Activated CD4-positive, alpha-beta T cell treated with anti-CD3 and anti-CD28 coated beads for 4 hours (primary cell): ENCODE measurements at places on chromosomes 7 and 10.

- no peak for DNase-seq
These were observed 39.9 kb downstream of the ABCB4 start for GRCh38 chr7:87435546-87435945.

- DNase-seq = no peak
These were observed 166.6 kb downstream of the INHBA start for GRCh38 chr7:41536122-41536872.

- DNase-seq = no peak
These were observed 23.8 kb downstream of the DIP2C start for GRCh38 chr10:665579-666091.

GRCh38 chr10:80472234-80473095 lies 18.4 kb downstream of the TSPAN14 start:
- DNase-seq = no peak

DNA sequence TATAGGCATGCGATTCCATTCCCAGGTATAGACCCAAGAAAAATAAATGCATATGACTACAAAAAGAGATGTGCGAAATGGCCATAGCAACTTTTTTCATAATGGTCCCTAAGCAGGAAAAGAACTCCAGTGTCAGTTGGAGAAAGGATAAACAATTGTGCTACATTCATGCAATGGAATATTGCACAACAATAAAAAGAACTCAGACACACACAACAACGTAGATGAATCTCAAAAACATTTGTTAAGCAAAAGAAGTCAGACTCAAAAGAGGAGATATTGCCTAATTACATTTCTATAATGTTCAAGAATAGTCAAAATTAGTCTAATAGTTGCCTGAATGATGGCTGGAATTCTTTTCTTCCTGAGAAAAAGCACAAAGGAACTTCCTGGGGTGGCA lies 141.1 kb upstream of the GLI3 start:
- no peak for DNase-seq

GRCh38 chr7:93558705-93559614 lies 15.6 kb downstream of the CALCR start:
- no peak for DNase-seq

DNA sequence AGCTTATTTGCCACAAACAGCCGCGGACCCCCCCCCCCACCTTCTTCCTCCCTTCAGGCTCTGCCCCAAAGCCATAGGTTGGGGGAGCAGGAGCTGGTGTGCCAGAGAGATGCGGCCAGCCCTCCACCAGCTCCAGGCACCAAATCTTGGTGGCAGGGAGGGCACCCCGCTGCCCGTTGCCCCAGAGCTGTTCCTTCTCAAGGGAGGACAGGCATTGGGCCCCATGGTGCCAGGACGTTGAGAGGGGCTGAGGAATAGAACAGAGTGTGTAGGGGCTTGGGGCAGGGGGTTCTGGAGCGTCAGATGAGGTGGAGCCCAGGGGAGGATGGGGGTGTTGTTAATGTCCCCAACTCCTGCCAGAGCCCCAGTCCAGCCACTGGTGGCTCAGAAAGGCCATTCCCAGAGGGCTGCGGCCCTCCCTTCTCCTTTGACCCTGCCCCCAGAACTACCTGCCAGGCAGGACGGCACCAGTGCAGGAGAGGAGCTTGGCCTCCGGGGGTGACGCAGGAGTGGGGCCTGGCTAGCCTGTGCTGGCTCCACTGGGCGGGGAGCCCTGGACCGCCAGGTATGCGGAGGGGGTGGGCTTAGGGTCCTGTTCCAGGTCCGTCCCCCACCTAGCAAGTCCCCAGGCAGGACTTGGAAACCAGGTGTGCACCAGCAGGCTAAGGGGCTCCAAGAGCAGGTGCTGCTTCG lies 10.0 kb upstream of the SEC24C start:
- no peak for DNase-seq

- no peak for DNase-seq
These were observed 201.5 kb upstream of the GHITM start for GRCh38 chr10:83937826-83938225.

DNA sequence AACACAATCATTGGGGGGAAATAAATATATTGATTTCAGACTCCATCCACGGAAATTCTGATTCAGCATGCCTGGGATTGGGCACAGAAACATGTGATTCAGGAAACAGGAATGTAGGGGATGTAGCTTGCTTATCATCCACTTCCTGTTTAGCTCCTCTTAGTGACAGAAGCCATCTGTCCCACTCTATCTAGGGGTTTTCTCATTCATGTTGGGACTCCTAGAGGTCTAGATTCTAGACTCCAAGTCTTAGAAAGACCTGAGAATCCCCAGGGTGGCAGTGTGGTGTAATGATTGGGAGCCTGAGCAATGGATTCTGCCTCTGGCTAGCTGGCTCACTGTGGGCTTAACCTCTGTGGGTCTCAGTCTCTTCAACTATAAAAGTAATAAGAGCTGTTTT lies 67.9 kb downstream of the CDK1 start:
- no peak for DNase-seq

GRCh38 chr7:131076032-131076431 lies 251.6 kb upstream of the MKLN1 start:
- DNase-seq = no peak

DNA sequence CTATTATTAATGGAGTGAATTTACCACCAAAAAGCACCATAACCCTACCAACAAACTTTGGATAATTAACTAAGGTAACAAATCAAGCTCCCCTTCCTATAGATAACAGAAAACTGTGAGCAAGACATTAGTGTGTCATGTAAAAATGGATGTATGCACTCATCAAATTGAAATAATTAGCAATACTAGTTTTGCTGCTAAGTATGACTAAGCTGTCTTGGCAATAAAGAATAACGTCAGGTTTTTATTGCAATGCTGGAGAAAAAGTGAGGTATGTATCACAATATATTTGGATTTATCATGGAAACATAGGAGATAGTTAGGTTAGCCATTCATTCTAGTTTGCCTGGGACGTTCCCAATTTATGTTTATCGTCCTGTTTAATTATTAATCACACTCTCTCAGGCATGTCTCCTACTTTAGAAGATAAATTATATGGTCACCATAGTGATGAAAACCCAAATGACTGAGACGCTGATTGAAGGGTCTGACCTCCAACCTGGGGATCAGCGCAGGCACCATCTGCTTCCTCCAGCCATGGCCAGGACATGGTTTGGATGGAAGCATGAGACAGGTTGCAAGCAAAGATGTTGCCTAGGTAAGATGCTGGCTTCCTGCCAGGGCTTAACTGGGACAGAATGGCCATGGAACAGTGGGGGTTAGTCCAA lies 125.6 kb downstream of the FANK1 start:
- DNase-seq = no peak

GRCh38 chr10:124685261-124685660 lies 58.9 kb downstream of the FAM53B start:
- DNase-seq = no peak

GRCh38 chr10:131207584-131208532 lies 103.7 kb downstream of the TCERG1L start:
- DNase-seq = no peak

GRCh38 chr10:71799608-71800453 lies 26.5 kb upstream of the VSIR start:
- no peak for DNase-seq

DNA sequence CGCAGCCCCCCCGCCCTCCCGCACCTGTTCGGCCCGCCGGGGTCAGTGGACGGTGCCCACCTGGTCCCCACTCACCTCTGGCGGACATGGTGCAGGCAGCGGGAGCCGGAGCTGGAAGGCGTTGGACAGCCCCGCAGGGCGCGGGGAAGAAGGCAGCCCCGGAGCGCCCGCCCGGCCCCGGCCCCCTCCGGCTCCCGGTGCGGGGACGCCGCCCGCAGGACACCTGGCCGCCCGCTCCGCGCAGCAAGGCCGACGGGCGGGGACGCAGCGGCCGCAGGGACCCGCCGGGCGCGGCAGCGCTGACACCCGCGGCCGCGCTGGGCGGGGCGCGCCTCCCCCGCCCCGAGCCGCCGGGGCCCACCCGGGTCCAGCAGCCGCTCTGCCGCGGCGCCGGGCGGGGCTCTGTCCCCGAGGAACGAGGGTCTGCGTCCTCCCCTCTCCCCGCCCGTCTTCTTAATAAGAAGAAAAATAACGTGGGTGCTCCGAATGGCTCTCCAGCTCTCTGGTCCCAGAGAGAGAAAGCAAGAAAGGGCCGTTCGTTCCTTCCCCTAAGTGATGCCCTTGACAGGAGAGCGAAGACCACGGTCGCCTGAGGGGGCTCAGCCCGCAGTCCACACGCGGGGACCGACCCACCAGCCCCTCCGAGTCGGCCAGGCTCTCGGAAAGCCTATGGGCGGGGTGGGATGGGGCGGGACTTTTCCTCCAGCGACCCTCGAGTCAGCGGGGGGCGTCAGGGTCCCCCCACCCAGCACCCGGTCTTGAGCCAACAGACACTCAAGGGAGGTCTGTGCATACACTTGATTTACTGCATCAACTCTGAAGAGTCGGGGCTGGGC lies 53.4 kb upstream of the FHIP2A start:
- DNase-seq = no peak

DNA sequence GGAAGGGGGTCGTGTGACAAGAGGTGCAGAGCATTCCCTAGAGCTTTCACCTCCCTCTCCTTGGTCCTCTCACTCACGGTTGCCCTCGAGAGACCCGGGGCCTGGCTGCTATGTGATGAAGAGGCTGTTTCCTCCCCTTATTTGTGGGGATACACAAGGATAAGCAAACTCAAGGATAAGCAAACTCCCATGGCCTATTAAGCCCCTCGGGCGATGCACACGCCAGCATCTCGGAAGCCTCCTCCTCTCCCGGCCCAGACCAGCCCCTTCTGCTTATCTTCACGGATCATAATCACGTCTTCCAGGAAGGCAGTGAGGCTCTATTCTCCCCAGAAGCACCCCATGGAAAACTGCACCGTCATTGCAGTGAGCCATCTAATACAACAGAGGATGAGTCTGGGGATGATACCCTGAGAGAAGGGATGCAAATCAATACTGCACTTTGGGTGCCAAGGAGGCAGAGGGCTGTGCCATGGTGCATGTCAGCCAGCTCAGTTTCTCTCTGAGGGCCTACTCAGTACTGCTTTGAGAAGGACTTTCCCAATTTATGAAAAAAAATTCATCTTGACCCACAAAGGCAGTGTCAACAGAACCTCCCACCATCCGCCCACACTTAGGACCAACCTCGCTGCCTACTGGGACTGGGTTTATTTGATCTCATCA lies 22.2 kb downstream of the TMEM273 start:
- no peak for DNase-seq

- no peak for DNase-seq
These were observed 81.7 kb downstream of the CUBN start for GRCh38 chr10:17047908-17048307.

DNA sequence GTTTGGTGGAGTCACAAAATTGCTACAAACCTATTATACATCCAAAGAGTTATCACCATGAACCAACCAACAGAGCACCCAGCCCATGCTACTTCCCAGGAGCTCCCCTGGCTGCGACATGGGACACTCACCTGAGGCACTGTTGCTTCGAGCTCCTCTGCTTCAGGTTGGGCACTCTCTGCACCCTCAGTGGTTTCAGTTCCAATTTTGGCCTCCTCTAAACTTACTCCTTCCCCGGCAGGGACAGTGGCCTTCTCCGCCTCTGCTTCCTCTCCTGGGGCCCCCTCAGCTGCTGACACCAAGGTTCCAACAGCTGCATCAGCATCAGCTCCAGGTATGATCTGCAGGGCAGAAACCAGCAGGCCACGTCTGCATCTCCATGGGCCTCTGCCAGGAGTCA lies 120.4 kb upstream of the TARP start:
- no peak for DNase-seq

DNA sequence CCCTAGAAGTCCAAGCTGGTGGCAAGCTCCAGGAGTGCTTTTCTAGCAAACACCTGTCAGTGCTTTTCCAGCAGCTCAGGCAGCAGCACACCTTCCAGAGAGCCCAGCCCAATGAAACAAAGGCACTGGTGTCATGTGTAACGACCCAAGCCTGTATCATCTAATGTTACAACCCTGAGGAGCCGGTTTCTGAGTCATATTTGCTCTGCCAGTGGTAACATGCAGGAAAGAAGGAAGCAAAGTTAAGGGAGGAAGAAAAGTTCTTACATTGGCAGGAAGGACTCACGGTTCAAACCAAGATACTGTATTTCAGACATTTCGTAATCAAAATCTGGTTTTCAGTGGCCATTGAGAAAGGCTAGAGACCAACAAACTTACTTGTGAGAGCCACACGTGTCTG lies at the start of gene ANKRD22:
ANKRD22 (minus strand) TSS at position 139 of the 400 bp plus-strand sequence. CDS start 237 bp downstream, outside the sequence.
- no peak for DNase-seq

DNA sequence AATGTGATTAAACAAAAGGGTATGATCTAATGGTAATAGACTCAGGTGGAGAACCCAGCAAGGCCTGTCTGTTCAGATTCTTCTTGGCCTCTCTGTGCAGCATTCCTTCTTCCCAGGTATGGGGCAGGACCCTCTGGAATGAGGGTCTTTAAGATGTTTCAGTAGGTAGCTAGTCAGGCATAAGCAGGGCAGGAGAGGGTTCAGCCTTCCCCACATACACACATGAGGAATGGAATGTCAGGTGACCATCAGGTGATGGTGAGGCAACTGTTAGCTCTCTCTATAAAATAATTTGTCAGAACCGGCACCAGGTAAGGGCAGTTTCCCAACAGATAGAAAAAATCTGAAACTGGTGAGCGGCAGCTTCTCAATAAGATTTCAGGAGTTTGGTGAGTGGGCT lies 222.3 kb upstream of the PHYHIPL start:
- no peak for DNase-seq

DNA sequence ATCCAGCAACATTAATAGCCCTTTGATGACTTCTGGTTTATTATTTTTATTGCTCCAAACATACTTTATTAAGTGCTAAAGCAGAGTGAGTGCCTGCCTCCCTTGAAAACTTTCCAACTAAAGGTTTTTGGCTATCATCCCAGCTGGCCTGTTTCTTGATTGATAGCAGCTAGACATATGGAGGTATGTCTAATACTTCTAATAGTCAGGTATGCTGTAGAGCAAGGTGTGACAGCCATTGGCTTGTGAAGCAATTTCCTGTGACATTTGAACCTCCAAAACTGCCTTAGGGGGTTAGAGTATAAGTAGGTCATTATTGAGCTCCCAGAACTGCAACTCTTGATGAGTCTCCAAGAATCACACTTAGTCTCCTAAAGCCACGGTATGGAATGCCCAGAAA lies 55.8 kb downstream of the LOXL4 start:
- no peak for DNase-seq

DNA sequence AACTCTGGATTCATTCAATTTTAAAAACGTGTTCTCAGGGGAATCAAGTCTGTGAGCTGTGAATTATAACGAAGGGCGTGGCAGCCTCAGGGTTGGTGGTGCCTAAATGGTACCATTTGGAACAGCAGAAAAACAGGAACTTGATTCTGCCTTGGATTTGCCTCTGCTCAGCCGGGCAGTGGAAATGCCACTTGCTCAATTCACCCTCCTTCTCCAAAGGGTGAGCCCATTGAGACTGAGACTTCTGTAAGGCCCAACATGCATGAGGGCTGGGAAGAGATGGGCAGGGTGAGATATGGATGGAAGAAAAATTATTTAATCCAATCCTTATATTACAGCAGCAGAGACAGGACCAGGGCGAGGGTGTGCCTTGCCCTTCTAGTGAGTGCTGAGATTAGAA lies 107.1 kb upstream of the HABP2 start:
- no peak for DNase-seq

DNA sequence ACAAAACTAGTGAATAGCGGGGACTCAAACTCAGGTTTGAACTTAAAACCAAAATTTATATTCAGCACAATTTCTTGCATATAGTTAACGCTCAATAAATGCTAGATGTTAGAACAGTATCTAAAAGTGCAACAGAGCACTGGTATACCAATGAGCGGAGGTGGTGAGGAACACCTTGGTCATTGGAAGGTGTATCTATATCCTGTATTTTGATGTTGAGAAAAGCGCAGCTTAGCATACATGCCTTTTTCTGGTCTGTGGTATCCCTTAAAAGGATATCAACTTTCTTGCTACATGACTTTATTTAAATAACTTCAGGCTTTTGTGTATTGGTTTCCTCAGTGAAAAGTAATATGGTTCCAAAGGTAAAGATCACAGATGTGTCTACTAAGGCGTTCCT lies 33.3 kb upstream of the DNAJB12 start:
- DNase-seq = no peak
